Aorta (tissue), 5 donors: ENCODE measurements at places on chromosomes 7 and 10. TPM values are rescaled to one million over a fixed set of nuclear protein-coding genes. Genes with fewer than 3 reads are reported as not detected.

DNA sequence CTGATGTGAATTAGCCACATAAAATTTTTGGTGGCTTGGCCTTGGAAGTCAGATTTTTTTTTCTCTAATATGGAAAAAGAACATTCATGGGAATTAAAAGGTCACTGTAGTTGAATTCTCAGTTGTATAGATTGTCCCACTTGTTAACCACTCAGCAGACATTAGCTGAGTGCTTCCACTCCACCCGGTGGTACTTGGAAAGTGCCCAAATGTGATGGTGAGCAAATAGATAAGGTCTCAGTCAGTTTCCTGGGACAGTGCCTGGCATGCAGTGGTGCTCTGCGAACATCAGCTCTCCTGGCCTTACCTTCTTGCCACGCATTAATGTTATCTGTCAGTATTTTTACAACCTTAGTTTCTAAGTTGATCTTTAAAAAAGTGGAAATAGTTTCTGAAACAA lies 1.4 kb downstream of the ATP5F1C start:
- no peak for DNase-seq
- H3K27ac ChIP-seq, result no peak overlapping the region
- H3K4me1 ChIP-seq, result peaks cover 3% of the 10 kb centered on the region

DNA sequence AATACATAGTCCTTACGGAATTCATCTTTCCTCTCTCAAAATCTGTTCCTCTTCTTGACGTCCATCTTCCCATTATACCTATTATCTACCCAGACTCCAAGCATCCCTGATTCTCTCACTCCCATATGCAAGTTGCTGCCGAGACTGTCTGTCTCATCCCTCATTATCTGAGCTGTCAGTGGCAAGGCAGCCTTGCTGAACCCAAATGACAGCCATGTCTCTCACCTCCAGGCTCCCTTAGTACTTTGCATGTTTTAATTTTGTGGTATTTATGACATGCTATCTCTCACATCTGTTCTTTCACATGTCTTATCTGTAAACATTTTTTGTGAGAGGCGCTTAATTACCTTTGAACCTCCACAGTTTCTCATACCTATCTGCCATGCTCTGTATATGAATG lies 54.4 kb upstream of the IFRD1 start:
- H3K36me3 ChIP-seq, result no peaks in the 10 kb centered on the region
- no peak for DNase-seq
- no peak overlapping the region for H3K27ac ChIP-seq

DNA sequence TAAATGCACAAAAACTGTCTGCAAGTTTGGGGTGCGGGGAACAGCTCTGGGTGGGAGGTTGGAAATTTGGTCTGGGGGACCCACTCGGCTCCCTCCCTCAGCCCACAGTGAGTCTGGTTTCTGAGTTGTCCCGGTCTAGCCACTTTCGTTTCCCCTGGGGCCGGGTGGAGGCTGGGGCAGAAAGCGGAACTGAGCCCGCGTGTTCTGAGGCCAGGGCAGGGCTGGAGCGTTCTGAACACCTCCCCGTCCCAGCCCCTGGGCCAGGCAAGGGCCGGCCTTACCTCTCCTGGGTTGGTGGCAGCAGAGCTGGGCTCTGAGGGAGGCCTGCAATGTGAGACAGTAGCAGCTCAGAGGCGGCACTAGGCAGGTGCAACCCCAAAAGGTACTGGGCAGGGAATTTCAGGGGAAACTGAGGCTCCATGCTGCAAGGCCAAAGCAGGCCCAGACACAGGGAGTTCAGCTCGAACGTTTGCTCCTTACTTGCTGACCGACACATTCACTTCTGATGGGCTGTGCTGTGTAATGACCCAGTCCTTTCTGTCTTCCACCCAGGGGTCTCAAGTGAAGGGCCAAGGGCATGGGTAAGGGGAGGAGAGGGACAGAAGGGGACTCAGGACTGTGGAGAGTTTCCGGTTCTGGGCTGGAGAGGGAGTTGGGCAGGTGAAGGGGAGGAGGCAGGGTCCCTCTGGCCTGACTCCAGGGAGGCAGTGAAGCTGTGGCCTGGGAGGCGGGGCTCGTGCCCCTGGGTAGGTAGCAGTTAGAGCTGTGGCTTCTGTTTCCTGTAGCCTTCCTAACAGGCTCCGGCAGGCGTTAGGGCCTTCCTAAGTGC lies 3.0 kb downstream of the IRF5 start:
- peak; percentile 87 for DNase-seq
- no peak overlapping the region for H3K27ac ChIP-seq
- H3K4me3 ChIP-seq, result no peak overlapping the region
- H3K36me3 ChIP-seq, result no peaks in the 10 kb centered on the region
- no peaks in the 10 kb centered on the region for H3K27me3 ChIP-seq
- H3K4me1 ChIP-seq, result no peaks in the 10 kb centered on the region

DNA sequence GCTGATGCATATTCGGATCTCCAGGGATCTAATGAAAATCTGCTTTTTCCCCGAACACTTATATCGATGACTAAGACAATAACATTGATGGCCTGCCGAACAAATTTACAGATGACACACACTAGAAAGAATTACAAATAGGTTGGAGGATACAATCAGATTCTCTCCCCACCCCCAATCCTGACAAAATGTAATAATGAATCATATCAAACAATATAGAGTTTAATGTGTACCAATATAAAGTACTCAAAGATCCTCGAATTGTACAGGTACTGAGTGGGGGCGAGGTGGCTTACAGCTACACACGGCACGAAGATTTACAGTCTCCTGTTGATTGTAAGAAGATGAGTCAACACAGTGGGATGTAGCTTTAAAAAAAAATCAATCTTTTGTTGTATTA lies 182.7 kb upstream of the MKLN1 start:
- no peaks in the 10 kb centered on the region for H3K4me1 ChIP-seq

DNA sequence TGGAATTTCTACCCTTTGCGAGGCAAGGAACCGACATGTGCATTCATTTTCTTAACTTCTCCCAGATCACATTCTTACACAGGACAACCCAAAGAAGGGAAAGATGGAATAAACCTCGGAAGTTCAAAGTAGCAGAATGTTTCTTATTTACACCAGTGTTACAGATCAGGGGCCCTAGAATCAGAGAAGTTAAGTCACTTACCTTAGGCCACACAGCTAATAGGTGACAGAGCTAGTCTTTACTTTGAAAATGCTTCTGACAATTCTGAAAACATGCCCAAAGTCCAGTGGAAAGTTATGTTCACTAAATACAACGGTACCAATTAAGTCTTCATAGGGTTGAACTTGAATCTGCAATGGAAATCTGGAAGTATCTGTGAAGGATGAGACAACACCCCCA lies 437.7 kb downstream of the DPP6 start:
- DNase-seq, result no peak
- H3K4me1 ChIP-seq, result no peaks in the 10 kb centered on the region
- no peak overlapping the region for H3K27ac ChIP-seq
- H3K36me3 ChIP-seq, result no peaks in the 10 kb centered on the region
- H3K27me3 ChIP-seq, result no peaks in the 10 kb centered on the region

GRCh38 chr10:18278181-18278580 lies 138.0 kb downstream of the CACNB2 start:
- H3K27me3 ChIP-seq, result no peaks in the 10 kb centered on the region
- H3K36me3 ChIP-seq, result no peaks in the 10 kb centered on the region

DNA sequence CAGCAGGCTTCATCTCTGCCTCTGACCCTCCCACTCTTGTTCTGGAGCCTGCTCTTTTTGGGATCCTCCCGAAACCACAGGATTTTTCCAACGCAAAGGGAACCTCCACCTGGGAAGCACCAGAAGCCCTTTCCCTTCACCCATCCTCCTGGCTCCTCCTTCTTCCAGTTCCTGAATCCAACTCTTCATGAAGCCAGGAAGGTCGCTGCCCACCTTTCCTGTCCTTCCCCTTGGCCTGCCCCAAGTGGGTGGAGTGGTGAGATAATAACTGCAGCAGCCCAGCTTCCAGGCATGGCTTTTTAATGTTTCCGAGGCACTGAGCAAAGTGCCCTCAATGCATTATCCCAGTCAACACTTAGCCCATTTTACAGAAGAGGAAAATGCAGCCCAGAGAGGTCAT lies 70.8 kb upstream of the EEPD1 start:
- no peaks in the 10 kb centered on the region for H3K4me1 ChIP-seq
- H3K27me3 ChIP-seq, result no peaks in the 10 kb centered on the region
- H3K27ac ChIP-seq, result no peak overlapping the region
- H3K4me3 ChIP-seq, result no peak overlapping the region
- no peak for DNase-seq

DNA sequence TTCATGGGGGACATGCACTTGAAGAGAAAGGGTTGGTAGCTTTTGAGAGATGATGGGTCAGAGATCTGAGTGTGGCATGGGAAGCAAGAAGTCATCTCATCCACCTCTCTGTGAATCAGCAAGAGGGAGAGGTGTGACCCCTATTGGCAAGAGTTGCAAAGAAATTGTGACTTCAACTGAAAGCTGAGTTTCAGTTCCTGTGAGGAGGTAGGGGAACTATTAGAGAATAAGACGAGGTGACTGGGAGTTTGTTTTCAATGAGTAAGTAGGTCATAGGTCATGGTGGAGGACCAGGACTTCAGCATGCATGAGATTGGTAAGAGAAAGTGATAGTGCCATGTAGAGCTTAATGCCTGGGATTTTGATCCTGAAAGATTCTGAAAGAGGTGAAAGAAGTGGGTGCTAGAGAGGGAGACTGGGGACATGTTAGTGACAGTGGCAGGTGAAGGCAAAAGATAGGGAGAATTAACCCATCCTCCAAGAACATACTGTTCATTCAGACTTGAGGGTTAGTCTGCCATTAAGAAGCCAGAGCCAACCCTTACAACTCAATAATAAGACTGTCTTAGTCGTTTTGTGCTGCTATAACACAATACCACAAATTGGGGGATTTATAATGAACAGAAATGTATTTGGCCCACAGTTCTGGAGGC lies 75.5 kb upstream of the CAPZA2 start:
- H3K36me3 ChIP-seq, result no peaks in the 10 kb centered on the region
- DNase-seq, result no peak
- no peaks in the 10 kb centered on the region for H3K4me1 ChIP-seq

DNA sequence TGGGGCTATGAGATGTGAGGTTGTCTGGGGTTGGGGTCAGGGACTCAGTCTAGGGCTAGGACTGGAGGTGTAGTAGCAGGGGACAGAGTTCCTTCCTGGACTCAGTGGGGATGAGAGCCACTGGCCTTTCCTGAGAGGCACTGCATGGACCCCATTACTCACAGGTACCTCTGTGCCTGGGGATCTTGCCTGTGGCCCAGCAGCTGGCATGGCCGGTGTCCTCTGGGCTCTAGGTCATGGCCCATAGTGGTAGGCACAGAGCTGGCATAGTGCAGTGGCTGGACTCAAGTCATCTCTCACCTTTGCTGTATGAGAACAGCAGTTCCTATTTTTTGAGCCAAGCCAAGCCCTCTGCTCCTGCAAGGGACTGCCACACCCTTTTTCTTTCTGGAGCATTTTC lies 51.9 kb downstream of the NEURL1 start:
- no peak overlapping the region for H3K27ac ChIP-seq
- no peak for DNase-seq
- no peak overlapping the region for H3K4me3 ChIP-seq
- no peaks in the 10 kb centered on the region for H3K4me1 ChIP-seq

DNA sequence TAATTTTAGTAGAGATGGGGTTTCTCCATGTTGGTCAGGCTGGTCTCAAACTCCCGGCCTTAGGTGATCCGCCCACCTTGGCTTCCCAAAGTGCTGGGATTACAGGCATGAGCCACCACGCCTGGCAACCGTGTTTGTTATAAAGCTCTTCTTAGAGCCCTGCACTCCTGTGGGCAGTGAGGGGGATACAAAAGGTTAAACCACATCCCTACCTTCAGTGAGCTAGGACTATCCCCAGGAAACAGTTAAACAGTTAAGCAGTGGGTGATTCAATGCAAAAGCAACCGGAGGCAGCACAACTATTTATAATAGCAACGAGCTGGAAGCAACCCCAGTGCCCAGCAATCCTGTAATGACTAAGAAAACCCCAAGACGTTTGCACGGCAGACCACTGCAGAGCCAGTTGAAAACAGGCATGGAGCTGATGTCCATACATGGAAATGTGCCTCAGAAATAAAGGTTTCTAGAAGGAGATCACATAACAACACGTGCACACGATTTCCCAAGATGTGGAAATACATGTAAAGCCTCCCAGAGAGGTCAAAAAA lies 107.2 kb upstream of the LYZL2 start:
- no peak overlapping the region for H3K4me3 ChIP-seq
- H3K36me3 ChIP-seq, result no peaks in the 10 kb centered on the region
- peak; percentile 84 for DNase-seq
- peaks cover 3% of the 10 kb centered on the region for H3K4me1 ChIP-seq
- H3K27me3 ChIP-seq, result no peaks in the 10 kb centered on the region
- no peak overlapping the region for H3K27ac ChIP-seq

DNA sequence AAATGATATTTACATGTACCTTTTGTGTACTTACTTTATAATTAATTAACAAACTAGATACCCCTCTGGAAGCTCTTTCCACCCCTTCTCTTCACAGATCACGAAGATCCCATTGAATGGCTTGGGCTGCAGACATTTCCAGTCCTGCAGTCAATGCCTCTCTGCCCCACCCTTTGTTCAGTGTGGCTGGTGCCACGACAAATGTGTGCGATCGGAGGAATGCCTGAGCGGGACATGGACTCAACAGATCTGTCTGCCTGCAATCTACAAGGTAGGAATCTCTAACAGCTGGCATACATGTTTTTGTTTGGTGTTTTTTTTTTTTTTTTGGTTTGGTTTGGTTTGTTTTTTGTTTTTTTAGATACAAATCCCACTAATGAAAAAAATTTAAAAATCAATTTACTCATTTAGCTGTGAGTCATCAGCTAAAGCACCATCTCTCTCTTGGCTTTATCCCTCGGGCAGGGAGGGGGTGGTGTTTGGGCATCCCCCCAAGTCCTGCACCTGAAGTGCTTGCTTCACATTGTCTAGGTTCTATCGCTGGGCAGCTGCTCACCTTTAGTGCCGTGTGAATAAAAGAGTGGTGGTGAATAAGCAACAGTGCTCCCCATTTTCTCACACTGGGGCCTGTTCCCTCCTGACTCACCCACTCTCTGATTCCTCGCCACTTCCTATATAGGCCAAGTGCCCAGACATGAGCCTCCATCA lies 68.9 kb downstream of the MET start:
- peaks cover 2% of the 10 kb centered on the region for H3K4me1 ChIP-seq
- no peak for DNase-seq
- H3K27ac ChIP-seq, result no peak overlapping the region
- no peaks in the 10 kb centered on the region for H3K36me3 ChIP-seq
- no peaks in the 10 kb centered on the region for H3K27me3 ChIP-seq
- H3K4me3 ChIP-seq, result no peak overlapping the region

The TMEM72 gene
- total RNA-seq, result not detected

The TFR2 gene
- 2.1 TPM for total RNA-seq

The TMEM178B gene
- total RNA-seq, result 0.42 TPM

The MORN4 gene
- total RNA-seq, result 6.6 TPM

The AVL9 gene
- 35.8 TPM for total RNA-seq

The CDHR3 gene
- 5.1 TPM for total RNA-seq

The PLA2G12B gene
- total RNA-seq, result not detected
